ENCODE measurements at places on chromosomes 6 and 20.

- DNase-seq = no peak
Observed at GRCh38 chr6:26383624-26384417, 913 bp downstream of the BTN2A2 start.

GRCh38 chr6:129544892-129545612, 164.9 kb downstream of the ARHGAP18 start:
- no peak for DNase-seq

GRCh38 chr6:169058634-169059033, 195.0 kb downstream of the THBS2 start:
- no peak for DNase-seq

DNA sequence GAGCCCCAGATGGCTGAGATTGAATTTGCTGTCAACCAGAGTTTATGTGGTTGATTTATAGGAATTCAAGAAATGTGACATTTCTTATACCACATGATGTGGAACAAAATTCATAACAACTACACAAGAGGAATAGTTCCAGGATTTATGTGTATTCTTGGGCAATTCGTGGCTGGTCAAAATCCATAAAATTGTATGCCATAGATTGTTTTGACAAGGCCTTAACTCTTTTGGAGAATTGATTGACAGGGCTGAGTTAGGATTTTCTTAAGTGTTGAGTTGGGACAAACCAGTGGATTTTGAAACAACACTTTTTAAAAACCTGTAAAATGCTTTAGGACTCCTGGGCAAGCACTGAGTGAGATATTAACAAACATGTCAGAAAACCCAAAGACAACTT, 19.4 kb upstream of the SLC2A12 start:
- no peak for DNase-seq

DNA sequence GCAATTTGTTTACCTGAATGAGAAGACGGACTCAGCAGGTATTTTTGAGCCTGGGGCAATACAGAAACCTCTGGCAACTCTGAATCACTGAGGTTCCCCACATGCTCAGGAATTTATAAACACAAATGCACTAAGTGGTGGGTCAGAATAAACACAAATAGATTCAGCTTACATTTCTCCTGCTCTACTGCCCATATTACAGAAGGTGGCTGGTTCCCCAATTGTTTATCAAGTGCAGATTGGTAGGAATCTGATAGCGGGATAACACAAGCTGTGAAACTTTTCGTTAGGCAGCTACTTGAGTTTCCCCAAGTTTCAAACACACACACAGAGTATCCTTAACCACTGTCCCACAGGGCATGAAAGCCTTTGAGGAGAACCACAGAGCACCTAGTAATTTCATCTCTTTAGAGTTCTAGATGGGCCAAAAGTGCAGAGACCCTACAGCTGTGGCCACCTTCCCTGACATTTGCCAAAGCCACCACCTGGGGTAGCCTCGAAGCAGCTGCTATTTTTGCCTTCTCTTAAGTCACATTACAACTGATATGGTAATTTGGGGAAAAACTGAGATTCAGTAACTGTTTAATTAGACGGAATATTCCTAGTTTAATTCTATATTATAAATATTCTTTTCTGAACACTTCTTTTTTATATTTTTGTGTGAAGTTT, 204.2 kb upstream of the PTCHD4 start:
- DNase-seq = no peak

- no peak for DNase-seq
Observed at GRCh38 chr20:32355417-32355841, 2.7 kb upstream of the ASXL1 start.

DNA sequence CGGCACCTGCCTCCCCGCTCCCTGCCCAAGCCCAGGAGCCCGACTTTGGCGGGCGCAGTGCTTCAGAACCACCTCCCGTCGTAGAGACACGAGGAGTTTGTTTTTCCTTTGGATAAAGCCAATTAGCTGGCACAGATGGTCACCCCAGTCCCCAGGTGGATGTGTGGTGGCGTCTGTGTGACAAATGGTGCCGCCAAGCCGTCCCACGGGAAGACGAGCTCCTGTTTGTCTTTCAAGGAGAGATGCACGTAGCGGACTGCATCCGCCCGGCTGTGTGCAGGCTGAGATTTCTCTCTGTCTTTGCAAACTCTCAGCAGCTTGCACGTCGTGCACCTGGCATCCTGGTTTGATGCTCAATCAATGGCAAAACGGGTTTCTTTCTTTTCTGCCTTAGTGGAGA, 16.1 kb upstream of the MRGBP start:
- DNase-seq = no peak

- no peak for DNase-seq
Observed at GRCh38 chr6:124795643-124796463, 166.4 kb upstream of the RNF217 start.
